Caco-2 (cell line): ENCODE measurements at places on chromosomes 2 and 18.

DNA sequence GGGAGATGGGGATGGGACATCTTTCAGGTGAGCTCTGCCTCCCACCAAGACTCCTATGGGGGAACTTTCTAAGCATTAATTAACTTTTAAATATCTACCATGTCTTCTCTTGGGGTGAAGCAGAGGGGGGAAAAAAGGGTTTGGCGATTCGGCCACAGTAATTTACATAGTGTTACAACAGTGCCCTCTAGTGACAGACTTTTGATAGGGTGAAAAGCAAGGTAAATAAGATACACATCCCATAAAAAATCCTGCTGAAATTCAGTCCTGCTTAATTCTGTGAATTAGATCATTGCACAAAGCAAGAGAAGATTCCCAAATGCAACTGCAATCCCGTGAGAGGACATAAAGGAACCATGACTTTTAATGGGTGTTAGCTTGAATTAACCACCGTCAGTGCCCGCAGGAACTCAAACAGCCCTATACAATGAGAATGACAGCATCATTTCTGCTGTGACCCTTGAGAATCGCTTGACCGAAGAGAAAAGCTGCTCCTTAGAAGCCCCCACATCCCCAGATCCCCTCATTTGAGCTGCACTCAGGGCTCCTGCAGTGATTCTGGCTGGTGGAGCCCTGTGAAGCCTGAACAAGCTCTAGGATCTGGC lies 32.8 kb downstream of the FAM124B start:
- DNase-seq: peak; percentile 58

- peak; percentile 14 for DNase-seq
Observed at GRCh38 chr18:76494231-76495005, 624 bp downstream of the ZNF516 start.

GRCh38 chr18:36771245-36771644 lies 57.6 kb downstream of the TPGS2 start:
- DNase-seq: no peak

DNA sequence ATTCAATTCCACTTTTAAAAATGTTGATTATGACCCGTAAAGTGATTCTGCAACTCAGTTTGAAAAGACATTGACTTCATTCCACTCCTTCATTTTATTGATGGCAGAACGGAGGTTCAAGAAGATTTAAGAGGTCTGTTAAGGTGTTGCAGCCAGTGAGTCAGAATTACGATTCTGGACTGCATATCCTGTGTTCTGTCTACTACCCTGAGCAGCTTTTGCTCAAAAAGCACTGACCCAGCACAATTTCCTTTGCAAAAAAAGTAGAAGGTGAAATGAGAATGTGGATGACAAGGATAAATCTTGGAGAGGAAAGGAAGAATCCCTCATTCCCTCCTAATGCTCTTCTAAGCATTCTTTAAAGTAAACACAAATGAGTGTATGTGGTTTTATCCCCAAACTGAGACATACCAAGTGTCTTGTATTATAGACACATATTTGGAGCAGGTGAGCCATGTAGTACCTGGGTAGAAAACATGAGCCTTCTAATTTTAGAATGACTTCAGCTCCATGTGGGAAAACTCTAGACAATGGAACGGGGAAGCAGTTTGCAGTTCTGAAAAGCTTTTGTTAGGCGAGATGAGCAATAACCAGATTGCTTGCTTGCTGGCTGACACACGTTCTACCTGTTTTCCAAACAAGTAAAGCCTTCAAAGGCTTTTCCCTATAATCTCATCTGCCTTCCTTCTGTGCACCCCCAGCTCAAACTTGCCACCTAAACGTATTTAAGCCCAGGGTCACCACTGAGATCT lies 44.7 kb downstream of the TGFA start:
- DNase-seq: no peak

DNA sequence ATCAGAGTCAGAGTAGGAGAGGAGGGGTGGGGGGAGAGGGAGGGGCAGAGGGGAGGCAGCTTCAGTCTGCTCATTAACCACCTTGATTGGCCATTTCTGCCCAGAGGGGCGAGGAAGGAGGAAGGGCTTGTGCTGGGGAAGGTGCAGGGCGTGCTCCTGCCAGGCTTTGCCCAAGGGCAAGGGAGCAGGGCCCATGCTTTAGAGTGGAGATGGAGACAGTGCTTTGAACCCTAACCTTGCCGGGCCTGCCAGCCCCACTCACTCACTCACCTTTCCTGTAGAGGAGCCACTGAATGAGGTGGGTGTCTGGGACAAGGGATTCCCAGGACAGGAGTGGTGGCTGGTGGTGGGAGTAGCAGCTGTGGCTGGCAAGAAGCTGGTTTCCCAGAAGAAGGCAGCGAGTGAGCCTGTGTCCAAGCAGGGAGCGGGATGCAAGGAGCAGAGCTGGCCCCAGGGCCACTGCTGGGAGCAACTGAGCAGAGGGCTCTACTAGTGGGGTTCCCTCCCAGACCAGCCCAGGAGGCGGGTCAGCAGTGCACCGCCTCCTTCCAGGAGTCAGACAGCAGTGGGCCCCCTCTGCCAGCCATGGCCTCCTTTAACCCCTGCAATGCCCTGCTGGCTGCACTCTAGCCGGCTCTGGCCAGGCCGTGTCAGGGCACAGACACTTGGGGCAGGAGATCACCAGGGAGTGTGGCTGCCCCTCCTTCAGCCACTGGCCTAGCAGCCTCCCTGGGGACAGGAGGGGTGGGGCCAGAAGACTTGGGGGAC lies 3.6 kb upstream of the RUFY4 start:
- no peak for DNase-seq

GRCh38 chr2:124875627-124876244 lies 850.6 kb downstream of the CNTNAP5 start:
- no peak for DNase-seq

- no peak for DNase-seq
Observed at GRCh38 chr2:39663187-39663930, 2.4 kb upstream of the TMEM178A start.

DNA sequence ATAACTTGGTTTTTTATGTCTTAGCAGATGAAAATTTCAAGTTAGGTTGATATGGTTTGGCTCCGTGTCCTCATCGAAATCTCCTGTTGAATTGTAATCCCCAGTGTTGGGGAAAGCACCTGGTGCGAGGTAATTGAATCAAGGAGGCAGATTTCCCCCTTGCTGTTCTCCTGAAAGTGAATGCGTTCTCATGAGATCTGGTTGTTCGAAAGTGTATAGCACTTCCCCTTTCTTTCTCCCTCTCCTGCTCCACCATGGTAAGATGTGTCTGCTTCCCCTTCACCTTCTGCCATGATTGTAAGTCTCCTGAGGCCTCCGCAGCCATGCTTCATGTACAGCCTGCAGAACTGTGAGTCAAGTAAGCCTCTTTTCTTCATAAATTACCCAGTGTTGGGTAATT lies 242.1 kb upstream of the TNP1 start:
- no peak for DNase-seq

- no peak for DNase-seq
Observed at GRCh38 chr2:219511547-219512325, 2.5 kb upstream of the ASIC4 start.

DNA sequence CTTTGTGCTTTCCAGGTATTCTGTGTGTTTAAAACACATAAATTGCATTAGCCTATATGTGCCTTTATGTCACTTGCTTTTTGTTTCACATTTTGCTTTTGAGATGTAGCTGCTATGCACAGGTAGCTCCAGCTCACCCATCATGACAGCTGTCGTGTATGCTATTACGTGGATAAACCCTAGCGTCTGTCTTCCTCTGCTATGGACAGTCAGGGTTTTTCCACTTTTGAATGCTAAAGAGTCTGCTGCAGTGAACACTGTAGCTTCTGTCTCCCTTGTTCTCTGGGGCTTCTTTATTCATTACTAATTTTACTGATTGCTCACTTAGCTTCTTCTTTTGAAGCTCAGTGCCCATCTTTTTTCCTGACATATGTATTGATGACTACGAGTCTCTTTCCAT lies 24.7 kb upstream of the MBP start:
- DNase-seq: no peak

DNA sequence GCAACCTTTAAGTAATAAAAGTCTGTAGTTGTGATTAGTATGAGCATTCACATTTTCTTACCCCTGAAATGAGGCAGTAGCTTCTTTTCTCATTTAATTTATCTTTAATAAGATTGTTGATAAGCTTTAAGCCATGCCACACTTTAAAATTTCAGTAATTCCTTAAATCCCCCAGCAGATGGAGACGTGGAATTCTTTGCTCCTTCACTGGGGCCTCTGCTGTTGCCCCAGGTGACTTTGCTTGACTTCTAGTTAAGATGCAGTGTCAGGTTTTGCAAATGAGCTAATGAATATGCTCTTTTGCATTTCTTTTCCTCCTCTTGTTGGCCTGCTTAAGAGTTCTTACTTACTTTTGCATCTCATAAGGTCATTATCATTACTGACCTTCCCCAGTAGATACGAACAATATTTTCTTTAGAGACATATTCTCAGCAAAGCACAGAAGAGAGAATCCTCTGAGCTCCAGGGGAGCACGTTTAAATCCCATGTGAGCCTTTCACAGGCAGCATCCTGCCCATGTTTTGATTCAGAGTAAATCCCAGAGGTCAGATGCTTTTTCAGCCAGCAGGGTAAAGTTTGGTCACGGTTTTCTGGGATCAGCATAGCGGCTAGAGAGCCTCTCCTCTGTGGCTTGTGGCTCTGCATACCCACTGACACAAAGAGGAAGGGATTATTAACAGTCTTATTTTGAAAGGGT lies 222.9 kb downstream of the PTPRM start:
- DNase-seq: no peak
